GM13976 (cell line): ENCODE measurements at places on chromosomes 4 and X.

- DNase-seq = no peak
Observed at GRCh38 chr4:2825740-2826139, 17.9 kb upstream of the ADD1 start.

DNA sequence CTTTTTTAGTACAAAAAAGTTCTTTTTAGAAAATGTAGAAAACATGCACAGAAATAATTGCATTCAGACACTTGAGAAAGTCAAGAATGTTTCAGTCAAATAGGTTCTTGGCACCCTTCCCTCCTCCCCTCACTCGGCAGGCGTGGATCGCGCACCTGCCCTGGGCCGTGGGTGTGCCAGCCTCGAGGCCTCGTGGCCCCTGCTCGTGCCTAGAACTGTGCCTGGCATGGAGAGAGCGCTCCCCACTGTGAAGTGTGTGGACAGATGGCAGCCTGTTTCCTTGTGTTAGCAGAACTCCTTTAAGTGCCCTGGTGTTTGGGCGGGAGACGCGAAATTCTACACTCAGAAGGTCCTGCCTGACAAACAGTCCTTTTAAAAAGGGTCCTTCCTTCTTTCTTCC lies 14.7 kb downstream of the RGS12 start:
- DNase-seq = no peak

DNA sequence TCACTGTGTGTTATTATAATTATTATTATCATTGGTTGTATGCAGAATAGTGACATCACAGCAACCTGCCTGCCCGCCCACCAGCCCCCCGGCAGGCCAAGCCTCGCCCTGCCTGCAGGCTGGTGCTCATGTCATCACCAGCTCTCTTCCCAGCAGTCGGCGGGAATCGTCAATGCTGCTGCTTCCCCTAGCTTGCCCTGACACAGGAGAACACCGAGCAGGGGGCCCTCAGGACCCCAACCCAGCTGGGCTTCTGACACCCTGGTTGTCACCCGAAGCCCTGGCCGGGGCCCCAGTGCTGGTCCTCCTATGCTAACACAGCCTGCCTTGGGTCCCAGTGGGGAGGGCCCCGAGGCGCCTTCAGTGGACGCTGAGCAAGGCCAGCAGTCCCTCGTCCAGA lies 100.6 kb downstream of the PPP2R2C start:
- no peak for DNase-seq

- DNase-seq = no peak
Observed at GRCh38 chrX:15723887-15724517, 14.1 kb upstream of the CA5B start.

GRCh38 chr4:25921922-25922321 lies 7.9 kb downstream of the SMIM20 start:
- DNase-seq = no peak

GRCh38 chrX:130874751-130875150 lies 28.3 kb downstream of the ENOX2 start:
- no peak for DNase-seq

- DNase-seq = no peak
Observed at GRCh38 chr4:83625821-83626220, 89.9 kb downstream of the GPAT3 start.

DNA sequence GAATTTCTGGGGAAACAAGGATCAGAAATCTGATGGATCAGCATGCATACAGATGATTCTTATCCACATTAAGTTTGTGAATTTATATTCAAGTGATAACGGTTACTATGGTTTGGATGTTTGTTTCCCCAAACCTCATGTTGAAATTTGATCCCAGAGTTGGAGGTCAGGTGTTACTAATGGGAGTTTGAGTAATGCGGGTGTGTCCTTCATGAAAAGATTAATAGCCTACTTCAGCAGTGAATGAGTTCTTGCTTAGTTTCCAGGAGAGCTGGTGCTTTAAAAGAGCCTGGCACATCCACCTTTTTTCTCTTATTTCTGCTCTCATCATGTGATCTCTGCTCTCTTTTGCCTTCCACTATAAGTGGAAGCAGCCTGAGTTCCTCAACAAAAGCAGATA lies 712.4 kb downstream of the IL1RAPL1 start:
- no peak for DNase-seq

DNA sequence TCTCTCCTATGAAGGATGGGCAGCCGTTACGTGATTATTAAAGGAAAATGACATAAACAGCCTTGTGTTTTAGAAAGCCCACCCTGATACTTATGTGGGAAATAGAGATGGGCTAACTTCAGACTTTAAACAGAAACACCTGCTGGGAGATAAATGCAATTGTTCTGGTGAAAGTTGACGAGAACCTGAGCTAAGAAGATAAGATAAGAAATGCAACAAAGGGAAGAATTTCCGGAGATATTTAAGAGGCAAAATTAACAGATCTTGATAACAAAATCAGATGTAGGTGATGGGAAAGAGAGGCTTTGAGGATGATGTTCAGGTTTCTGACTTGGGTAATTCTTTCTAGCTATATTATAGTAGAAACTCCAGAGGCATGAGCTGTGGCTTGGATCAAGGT lies 102.7 kb upstream of the SLC7A11 start:
- no peak for DNase-seq

- DNase-seq = peak; percentile 67
Observed at GRCh38 chr4:2290974-2291704, 29.2 kb upstream of the MXD4 start.

DNA sequence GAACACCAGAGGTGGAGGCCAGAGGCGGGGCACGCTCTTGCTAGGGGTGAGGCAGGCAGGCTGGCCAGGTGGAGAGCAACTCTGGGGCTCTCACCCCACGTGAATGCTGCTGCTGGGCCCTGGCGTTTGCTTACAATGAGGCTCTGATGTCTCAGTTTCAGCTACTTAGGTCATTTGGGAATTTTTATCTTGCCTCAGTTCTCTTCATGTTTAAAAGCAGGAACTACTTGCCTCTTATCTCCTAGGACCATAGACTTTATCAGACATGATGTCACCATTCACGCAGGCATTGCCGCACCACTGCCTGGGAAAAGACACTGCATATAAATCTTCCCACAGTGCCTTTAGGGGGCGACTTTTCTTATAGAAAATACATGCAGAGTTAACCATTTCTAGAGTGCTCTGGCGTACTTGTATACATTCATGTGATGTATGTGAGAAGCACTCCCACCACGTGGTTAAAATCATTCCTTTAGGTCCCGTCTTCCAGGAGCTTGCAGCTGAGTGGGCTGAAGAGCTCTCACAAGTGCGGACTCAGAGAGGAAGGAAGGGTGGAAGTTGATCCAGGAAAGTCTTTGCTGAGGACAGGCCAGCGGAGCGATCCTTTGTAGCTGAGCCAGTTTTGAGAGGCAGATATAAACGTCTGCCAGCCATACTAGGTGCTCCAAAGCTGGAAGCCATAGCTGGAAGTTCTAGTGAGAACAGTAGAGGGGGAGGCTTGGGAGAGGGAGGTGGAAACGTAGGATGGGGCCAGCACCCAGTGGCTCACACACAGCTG lies 84.3 kb upstream of the CLDN34 start:
- no peak for DNase-seq

- peak; percentile 51 for DNase-seq
Observed at GRCh38 chr4:121072224-121073003, at the start of gene NDNF. TSS of gene NDNF (minus strand) at chr4:121072535. CDS start at chr4:121045837, 26,698 bp downstream.

GRCh38 chr4:10259976-10260375 lies 143.4 kb upstream of the WDR1 start:
- no peak for DNase-seq

DNA sequence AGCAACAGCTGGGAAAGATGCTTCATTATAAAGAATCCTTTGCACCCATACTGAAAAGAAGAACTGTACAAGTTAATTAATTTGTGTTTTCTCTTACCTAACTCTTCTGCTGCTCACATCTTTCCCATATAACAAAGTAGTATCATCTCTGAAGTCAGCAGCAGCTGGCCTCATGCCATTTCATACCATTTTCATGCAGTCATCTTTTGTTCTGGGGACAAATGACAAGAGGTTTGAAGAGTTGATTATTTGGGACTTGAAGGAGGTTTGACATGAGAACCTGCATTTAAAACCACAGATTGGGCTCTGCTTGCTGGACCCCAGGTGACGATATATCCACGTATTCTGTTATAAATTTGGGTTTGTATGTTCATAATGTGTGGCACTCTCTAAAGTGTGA lies 430.3 kb downstream of the SPRY1 start:
- DNase-seq = no peak

DNA sequence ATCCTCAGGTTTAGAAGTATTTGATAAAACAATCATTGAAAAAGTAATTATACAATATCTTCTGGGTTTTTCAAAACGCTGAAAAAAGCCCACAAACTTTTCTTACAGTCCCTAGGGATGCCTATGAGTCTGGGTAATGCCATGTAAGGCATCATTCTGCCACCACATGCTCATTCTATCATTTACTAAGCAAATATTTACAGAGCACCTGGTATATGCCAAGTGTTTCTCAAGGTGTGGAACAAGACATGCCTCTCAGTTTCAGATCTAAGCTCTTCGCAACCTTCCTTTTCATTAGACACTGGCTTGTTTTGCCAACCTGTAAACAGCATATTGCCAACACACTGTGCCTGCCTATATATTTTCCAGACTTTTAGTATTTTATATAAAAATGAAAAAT lies 17.7 kb downstream of the MID1 start:
- DNase-seq = no peak

DNA sequence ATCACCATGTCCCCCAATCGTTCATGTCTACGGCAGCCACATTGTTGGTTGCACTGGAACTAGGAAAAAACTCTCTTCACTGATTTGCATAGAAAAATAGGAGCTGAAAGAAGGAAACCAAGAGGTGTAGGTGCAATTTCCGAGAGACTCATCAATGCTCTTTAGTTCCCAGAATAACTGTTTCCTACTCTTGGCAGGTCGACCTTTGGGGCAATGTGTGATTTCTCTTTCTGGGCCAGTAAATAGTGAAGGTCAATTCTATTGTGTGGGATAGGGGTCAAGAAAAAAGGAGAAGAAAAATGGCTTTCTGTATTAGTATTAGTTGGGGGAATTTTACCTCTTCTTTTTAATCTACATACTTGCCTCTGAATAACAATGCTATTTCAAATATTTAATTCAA lies 55.9 kb upstream of the PDE5A start:
- no peak for DNase-seq

- no peak for DNase-seq
Observed at GRCh38 chrX:153446950-153447580, 1.2 kb upstream of the TREX2 start.

DNA sequence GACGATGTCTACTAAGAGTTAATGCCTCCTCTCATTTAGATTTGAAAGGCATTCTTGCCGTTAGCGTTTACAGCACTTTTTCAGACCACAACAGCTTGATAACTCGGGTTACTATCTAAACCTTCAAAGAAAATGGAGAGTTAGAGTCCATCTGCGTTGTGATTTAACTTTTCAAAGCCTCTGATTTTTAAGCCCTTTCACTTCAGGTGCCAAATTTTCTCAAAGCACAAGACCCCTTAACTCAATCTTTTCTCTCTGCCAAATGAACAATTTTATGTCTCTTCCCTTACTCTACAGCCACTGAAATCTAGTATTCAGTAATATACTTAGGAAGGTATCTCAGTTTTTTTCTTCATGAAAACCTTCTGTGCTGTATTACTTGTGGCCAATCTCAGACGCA lies 310.5 kb downstream of the TENM3 start:
- DNase-seq = no peak

DNA sequence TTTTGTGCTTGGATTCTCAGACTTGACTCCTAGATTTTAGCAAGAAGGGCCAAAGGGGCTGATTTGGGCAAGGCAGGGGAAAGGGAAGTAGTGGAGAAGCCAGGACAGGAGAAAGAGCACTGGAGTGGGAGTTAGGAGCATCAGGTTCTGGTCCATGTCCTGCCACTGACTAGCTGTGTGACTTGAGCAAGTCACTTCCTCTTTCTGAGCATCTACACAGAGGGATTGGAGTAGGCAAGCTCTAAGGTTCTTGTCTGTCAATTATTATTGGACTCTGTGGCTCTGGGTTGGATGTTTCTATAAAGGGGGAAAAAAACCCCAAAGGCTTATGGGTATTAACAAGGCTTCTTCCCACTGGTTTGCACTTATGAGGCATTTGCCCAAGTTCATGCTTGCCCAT lies 24.4 kb downstream of the PLAC1 start:
- DNase-seq = no peak

DNA sequence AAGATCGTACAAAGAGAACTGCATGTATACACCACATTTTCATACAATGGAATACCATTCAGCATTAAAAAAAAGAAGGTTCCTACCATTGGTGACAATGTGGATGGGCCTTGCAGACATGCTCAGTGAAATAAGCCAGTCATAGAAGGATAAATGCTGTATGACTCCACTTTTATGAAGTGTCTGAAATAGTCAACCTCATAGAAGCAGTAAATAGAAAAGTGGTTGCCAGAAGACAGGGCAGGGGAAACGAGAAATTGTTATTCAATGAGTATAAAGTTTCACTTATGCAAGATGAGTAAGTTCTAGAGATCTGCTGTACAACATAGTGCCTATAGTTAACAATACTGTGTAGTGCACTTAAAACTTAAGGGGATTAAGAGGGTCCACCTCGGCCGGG lies 257.5 kb upstream of the FTHL17 start:
- no peak for DNase-seq

DNA sequence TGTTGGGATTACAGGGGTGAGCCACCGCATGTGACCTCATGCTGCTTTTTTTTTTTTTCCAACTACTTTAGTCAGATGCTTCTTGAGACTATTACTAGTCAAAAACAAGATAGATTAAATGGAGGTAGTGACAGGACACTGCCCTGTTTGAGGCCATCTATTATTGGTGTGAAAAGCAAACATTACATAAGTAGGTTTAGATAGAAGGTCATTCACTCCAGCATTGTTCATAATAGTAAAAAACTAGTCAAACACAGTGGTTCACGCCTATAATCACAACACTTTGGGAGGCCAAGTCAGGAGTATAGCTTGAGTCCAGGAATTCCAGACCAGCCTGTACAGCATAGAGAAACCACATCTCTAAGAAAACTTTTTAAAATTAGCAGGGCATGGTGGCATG lies 16.3 kb downstream of the XIAP start:
- no peak for DNase-seq

- no peak for DNase-seq
Observed at GRCh38 chr4:1760521-1761071, 32.5 kb upstream of the FGFR3 start.

- DNase-seq = no peak
Observed at GRCh38 chrX:38898261-38898660, 97.0 kb downstream of the MID1IP1 start.

DNA sequence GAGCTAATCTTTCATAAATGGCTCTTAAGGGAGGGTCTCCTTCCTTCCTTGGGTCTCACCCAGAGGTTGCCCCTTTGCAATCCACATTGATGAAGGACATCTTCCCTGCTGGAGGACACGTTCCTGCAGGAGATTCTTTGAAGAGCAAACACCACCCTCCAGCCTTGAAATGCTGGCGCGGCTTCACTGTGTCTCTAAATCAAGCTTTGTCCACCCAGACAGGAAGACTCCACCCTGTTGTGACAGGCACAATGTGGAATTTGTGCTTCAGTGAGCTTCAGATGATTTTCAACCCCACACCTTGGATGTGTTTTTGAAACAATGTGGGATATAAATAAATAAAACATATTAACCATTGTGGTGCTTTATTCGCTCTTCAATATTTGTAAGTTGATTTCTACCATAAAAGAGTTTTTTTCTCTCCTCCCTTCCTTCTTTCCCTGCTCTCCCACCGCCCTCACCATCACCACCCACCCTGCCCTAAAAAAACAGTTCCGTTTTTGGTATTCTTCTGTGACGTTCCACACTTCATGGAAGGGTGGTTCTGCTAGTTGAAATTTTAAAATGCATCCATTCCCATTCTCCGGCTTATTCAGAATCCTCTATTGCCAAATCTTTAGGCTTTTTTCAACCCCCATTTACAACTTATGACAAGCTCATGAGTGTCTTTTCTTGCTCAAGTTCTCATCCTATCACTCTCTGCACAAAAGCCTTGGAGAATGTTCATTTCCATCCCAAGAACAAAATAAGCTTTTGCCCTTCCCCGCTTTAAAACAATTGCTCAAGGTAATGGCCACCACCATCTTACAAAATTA lies 264.3 kb downstream of the RAPGEF2 start:
- no peak for DNase-seq
